ENCODE measurements at places on chromosomes 12 and 14.
A peak's percentile ranks its signal among the peaks of the same experiment; 100 is the strongest.

GRCh38 chr12:102351322-102351721, 129.0 kb downstream of the IGF1 start:
- DNase-seq = no peak

- DNase-seq = no peak
Observed at GRCh38 chr12:43337571-43338444, 214.2 kb downstream of the ADAMTS20 start.

- no peak for DNase-seq
Observed at GRCh38 chr12:71626768-71627167, 36.9 kb downstream of the ZFC3H1 start.

- no peak for DNase-seq
Observed at GRCh38 chr12:130459916-130460315, 122.2 kb downstream of the PIWIL1 start.

DNA sequence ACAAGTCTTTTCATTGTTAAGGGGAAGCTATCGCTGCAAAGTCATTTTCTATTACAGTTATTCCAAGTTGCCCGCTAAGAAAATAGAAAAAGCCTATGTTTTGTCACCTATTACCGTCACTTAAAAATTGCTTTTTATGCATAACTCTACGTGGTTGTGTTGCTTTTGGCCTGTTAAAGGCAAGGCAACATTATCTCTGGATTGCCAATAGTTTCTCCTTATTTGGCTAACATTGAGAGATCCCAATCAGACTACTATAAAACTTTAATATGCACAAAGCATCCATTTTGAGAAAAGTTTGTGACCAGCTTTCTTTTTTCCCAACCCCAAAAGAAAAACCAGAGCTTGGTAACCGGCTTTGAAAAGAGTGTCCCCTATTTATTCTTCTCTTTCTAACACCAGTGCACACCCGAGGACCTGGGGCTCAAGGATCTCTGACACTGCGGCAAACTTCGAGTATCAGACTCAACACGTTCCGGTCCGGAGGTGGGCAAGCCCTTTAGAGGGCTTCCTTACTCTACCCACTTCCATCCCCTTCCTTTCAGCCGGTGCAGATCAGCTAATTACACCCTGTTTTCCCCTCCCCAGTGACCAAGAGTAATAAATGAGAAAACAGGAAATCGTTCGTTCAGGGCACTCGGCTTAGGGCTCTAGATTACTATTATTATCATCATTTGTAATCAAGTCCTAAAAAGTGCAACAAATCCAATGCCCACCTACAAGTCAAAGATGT, 1.2 kb downstream of the PPP1R12A start:
- no peak for DNase-seq

DNA sequence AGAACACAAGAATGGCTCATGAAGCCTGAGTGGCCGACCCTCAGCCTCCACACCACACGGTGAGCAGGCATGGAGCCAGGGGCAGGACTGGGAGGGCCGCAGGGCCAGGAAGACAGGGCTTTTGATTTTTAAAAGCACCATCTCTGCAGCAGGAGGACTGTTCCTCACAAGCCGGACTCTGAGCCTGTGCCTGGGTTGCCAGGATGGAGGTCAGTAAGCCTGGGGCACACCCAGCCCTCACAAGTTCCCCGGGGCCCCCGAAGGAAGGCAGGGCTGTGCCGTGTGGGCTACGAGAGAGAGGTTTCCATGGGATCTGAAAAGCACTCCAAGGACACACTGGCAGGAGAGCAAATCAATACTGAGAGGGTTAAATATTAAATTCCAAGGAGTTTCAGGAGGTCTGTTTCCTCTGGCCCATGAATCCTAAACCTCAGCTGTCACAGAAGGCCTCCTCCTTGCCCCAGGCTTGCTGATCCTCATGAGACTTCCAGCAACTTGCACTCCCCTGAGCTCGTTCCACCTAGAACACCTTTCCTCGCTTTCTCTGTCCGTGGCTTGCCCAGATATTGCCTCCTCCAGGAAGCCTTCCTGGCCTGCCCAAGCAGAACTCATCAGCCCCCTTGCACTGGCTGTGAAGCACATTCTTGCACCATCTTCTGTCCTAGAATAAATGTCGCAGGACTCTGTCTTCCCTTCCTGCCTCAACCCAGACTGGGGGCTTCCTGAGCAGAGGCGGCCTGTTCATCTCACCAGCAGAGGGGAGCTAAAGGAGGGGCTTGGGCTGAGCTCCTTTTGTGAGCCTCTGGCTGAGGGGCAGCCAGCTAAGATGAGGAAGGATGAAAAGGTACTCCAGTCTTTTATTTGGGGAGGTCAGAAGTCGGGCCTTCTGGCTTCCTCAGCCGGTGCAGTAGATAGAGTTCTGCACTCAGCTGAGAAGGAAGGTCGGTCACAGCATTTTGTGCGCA, 64.6 kb downstream of the CCDC88C start:
- no peak for DNase-seq

- DNase-seq = no peak
Observed at GRCh38 chr12:3200032-3200617, 122.9 kb downstream of the TSPAN9 start.

GRCh38 chr12:93825501-93825888, 148.3 kb downstream of the CRADD start:
- DNase-seq = no peak

GRCh38 chr12:80702889-80703805, 4.3 kb upstream of the MYF6 start:
- DNase-seq = no peak

DNA sequence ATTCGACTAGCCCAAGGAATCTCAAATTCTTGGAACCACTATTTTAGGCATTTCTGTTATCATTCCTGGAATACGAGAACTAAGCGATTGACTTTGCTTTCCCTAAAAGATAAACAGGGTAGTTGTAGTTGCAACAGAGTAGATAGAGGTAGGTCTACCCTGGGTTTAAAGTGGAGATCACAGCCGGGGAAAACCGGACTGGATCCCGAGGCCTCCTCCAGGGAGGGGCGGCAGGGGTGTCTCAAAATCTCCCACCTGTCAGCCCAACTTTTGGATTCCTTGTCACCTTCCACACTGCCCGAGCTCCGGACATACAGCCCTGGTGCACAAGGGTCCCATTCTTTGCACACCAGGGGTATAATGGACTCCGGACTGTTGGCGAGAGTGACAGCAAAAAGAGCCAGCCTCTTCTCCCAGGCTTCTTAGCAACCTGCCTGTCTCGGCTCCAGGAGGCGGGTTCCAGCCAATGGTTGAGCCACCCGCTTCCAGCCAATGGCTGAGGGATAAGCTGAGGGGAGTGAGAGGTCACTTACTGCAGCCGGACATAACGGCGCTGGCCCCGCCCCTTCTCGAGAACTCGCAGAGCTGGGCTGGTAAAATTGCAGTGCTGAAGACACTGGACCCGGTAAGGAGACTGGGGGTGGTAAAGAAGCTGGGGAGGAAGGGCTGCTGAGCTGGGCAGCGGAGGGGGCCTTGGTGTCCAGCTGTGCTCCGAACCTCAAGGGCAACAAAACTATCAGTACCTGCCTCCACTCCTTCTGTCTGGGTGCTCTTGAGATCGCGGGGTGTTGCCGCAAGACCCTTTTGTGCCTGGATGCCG, at the start of gene SUOX:
TSS of gene SUOX (plus strand) at position 562 of the 820 bp plus-strand sequence. CDS start 4,946 bp downstream, outside the sequence.
- DNase-seq = no peak

- no peak for DNase-seq
Observed at GRCh38 chr14:86066651-86067050, 536.7 kb downstream of the FLRT2 start.

GRCh38 chr12:67271976-67272375, 2.8 kb downstream of the CAND1 start:
- DNase-seq = no peak

GRCh38 chr12:121860257-121860656, 1.6 kb upstream of the HPD start:
- DNase-seq = no peak

DNA sequence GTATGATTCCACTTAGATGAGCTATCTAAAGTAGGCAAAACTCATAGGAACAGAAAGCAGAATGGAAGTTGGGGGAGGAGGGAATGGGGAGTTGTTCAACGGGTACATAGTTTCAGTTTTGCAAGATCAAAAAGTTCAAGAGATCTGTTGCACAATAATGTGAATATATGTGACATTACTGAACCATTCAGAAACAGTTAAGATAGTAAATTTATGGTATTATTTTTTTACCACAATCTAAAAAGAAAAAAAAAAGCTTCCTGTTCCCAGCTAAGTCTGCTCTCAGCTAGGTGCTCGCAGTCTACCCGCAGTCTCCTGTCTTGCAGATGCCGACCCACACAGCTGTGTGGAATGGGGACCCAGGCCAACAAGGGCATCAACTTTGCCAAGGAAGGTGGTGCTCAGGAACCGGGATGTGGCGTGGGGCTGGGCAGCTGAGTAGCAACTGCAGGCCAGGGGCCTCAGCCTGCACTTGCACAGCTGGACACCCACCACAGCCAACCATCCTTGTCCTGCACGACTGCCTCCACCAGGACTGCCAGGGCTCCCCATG, 15.3 kb upstream of the ANO6 start:
- DNase-seq = no peak

GRCh38 chr12:51926718-51927117, 19.4 kb downstream of the ACVRL1 start:
- peak; percentile 31 for DNase-seq
